AG09309 (cell line): ENCODE measurements at places on chromosomes 3 and 15.

- DNase-seq = no peak
Measured at GRCh38 chr3:28853830-28854229, 427.0 kb upstream of the RBMS3 start.

- DNase-seq = no peak
Measured at GRCh38 chr3:174242311-174243041, 616.7 kb upstream of the NAALADL2 start.

DNA sequence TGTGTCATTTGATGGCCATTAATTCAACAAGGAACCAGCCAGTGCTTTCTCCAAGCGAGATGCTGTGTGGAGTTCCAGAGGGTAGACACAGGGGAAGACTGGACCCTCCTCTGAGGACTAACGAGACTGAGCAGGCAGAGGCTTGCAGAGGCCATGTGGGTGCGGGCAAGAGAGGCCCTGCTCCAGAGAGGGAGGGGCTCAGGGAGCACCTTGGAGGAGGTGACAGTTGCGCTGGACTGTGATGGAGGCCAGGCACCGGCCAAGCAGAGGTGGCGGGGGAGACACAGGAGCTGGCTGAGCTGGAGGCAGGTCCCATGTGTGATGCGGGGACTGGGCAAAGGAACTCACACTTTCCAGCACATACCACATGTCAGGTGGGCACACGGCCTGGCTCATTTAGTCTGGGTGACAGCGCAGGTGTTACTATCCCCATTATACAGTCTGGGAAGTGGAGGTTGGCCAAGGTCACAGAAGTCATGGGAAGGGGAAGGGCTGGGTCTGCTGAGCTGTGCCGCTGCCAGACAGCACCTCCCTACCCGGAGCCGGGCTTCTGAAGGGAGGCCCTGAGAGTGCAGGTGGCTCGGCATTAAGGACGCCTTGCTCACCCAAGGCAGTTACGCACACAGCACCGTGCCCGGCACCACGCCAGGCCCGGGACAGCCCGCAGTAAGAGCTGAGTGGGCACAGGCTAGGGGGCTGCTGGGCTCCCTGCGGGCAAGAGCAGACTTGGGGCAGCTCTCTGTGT lies 3.7 kb downstream of the MELTF start:
- DNase-seq = no peak

DNA sequence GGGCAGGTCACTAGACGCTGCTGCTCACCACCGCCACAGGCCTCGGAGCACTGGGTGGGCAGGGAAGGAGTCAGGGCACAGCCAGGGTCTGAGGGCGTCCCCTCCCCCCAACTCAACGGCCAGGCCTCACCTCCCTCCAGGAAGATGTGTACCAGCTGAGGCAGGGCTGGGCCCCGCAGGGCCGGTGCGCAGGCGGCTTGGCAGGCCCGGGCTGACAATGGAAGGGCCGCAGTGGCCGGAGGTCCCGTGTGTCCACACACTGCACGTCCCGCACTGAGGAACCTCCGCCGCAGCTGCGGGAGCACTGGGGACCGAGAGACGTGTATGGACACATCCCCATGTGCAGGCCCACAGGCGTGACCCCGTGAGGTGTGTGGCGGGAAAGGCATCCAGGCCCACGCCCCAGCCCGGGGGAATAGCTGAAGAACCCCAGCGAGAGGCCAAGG lies 47.4 kb downstream of the ADAMTS7 start:
- no peak for DNase-seq

DNA sequence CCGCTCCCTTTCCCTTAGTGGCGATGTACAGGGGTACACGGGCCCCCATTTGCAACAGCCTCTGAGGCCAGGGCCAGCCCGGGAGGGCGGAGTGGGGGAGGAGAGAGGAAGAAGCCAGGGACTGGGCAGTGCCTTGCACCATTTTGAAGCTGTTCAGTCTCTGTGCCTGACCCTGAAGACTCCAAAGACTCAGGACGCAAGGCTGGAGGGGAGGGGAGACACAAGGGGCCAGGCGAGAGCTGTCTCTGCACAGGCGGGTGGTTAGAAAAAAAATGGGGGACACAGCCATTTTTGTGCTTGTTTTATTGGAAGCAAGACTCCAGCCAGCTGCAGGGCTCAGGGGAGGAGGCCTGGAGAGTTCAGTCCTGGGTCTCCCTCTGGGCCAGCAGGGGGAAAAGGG lies 1.6 kb downstream of the RPP25 start:
- DNase-seq = no peak

- DNase-seq = peak; percentile 69
Measured at GRCh38 chr15:52100807-52101442, 11.7 kb downstream of the BCL2L10 start.

DNA sequence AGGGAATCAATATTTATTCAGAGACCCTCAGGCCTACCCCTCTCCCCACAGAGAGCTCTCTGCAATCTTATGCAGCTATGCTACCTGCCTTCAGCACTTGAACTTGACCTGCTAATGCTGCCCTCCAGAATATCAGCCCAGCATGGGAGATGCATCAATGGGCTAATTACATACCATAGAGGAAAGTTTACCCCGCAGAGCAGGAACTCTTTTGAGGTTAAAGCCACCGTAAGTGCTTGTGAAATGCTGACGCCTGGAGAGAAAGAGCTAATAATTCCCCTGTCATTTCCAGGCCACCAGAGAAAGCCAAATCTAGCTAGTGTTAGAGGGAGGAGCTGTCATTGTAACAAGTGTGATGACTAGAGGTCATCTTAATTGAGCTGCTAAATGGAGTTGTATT lies 127.5 kb downstream of the CHST2 start:
- DNase-seq = no peak

DNA sequence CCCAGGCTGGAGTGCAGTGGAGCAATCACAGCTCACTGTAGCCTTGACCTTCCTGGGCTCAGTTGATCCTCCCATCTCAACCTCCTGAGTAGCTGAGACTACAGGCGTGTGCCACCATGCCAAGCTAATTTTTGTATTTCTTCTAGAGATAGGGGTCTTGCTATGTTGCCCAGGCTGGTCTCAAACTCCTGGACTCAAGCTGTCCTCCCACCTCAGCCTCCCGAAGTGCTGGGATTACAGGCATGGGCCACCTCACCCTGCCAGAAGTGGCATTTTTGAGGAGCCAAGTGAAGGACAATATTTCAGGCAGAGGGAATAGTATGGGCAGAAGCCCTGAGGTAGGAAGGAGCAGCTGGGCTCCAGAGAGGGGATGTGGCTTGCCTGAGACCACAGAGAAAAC lies 4.7 kb downstream of the ANKDD1A start:
- DNase-seq = no peak

GRCh38 chr3:83457551-83457950 lies 1501.2 kb upstream of the CADM2 start:
- DNase-seq = no peak

GRCh38 chr3:151873398-151873797 lies at the start of gene SUCNR1:
SUCNR1 (plus strand) TSS chr3:151873643; CDS start chr3:151879893, 6,250 bp downstream.
- DNase-seq = no peak

GRCh38 chr3:76051145-76051544 lies 265.8 kb upstream of the ZNF717 start:
- DNase-seq = no peak

DNA sequence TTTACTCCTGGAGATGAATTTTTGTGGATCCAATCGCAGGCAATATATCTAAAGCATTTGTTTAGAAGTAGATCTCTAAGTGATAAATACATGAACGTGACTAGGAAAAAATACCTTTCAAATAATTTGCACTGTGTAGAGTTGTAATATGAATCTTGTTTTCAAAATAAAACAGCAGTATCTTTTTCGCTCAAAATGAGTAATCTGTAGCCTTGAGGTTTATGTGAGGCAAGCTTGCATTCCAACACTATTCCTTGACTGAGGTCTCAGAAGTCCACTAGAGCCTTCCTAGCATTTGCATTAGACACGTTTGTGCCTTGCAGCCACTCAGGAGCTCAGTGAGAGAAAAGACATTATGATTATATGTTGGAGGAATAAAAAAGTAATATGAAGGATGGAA lies 138.3 kb upstream of the ROBO1 start:
- no peak for DNase-seq

DNA sequence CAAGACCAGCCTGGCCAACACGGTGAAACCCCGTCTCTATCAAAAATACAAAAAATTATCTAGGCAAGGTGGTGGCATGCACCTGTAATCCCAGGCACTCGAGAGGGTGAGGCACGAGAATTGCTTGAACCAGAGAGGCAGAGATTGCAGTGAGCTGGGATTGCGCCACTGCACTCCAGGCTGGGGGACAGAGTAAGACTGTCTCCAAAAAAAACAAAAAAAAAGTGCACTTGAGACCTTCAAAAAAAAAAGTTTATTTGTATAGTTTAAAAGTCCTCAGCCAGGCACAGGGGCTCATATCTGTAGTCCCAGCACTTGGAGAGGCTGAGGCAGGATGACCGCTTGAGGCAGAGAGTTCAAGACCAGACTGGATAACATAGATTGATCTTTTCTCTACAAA lies 2.1 kb downstream of the PBRM1 start:
- DNase-seq = no peak

- DNase-seq = no peak
Measured at GRCh38 chr15:101320501-101321052, 25.5 kb upstream of the SNRPA1 start.

- DNase-seq = no peak
Measured at GRCh38 chr15:29376590-29376989, 107.0 kb upstream of the NSMCE3 start.

- DNase-seq = no peak
Measured at GRCh38 chr3:115187149-115187757, 40.2 kb upstream of the ZBTB20 start.

GRCh38 chr15:65801229-65801805 lies 9.2 kb upstream of the DENND4A start:
- no peak for DNase-seq

DNA sequence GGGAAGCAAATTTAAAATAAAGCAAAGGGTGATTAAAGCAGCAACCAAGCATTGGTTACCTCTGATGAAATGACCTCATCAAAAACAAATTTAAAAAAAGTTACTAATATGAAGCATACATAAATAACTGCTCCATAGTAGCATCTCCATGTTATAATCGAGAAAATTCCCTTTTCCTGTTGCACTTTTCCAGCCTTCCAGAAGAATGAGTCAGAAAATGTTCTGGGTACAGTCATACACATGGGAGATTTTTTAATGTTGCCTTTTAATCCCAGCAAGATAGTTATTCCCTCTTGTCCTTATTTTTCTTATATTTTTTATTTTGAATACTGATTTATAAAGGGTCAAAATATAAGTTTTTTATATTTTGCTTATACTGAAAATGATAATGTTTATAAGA lies 2.6 kb upstream of the TMCO5A start:
- no peak for DNase-seq

DNA sequence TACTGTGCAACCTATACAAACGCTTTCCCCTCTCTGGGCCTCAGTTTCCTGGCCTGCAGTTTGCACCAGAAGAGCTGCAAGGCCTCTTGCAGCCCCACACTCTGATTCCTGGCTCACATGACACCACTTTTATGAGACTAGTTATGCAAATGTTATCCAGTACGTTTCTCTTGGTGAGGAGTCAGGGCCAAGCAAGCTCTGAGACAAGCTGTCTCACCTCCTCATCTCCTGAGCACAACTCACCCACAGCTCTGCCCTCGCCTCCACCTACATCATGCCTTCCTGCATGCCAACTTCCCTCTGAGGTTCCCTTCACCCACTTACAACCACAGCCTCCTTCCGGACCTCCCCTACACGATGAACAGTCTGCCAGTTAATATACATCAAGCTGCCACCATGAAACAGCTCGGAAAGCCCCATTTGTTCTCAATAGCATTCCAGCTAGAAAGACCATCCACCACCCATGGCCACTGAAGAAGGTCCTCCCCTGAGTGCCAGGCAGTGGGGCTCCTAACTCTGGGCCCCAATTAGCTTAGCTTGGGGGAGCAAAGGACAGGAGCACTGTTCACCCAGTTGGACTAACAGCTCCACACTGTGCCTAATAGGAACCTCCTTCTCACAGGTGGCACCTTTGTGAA lies 25.0 kb downstream of the CRYGS start:
- no peak for DNase-seq

DNA sequence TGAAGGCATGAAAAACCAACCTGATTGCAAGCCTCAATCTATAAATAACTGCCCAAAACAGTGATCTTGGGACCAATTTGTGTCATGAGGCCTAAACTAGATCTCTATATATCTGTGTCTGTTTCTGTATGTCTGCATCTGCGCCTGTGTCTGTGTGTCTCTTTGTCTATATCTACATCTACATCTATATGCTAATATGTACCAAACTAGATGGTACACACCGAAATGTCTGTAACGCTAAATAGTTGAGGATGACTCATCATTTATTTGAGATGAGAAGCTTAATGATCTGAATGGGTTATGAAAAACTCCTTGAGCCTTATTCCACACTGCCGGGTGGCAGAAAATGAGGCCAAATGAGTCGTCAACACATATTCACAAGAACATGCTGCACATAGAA lies 982.3 kb downstream of the ROBO2 start:
- DNase-seq = no peak

GRCh38 chr3:72093992-72094334 lies 309.0 kb upstream of the PROK2 start:
- no peak for DNase-seq

DNA sequence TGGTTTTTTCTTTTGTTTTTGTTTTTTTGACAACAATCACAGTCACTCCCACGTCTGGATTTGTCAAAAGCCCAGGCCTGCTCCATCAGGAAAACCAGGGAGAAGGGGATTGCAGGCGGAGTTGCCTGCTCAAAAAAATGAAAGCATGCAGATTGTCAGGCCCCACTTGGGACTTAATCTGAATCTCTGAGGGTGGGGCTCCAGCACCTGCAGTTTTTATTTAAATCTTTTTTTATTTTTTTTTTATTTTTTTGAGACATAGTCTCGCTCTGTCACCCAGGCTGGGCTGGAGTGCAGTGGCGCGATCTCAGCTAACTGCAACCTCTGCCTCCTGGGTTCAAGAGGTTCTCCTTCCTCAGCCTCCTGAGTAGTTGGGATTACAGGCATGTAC lies 140.9 kb downstream of the FOXP1 start:
- no peak for DNase-seq

GRCh38 chr3:10926256-10926810 lies 66.2 kb upstream of the SLC6A1 start:
- no peak for DNase-seq

GRCh38 chr15:40878785-40879184 lies 4.8 kb upstream of the RHOV start:
- DNase-seq = no peak

GRCh38 chr3:125005676-125006075 lies 50.1 kb downstream of the HEG1 start:
- DNase-seq = no peak

DNA sequence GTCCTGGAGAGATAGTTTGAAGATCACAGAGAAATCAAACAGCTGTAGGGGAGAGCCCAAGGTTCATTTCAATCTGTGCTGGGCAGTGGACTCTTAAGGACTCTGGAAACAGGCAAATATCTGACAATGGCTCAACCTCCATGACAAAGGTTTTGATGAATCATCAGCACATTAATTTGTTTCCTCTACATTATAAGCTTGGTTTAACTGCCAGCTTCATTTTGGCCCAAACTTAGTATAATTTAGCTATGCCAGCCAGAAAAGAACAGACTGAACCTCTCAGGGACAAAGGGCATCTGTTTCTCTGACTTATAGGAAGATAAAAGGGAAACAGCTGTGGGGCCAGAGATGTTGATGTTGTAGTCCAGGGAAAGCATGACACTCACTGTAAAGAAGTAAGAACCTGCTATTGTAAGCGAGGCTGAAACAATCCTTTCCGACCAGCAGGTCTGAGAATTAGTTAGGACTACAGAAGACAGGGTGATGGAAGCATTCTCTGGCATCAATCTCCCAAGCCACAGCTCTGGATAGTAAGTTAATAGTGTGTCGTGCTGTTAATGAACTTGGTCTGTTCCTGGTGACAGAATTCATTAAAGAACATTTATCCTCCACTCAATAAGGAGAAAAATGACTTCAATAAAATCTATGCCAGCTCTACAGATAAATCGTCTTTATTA lies 110.1 kb downstream of the KCNMB2 start:
- DNase-seq = no peak
